ENCODE measurements at places on chromosomes 5 and 9.

DNA sequence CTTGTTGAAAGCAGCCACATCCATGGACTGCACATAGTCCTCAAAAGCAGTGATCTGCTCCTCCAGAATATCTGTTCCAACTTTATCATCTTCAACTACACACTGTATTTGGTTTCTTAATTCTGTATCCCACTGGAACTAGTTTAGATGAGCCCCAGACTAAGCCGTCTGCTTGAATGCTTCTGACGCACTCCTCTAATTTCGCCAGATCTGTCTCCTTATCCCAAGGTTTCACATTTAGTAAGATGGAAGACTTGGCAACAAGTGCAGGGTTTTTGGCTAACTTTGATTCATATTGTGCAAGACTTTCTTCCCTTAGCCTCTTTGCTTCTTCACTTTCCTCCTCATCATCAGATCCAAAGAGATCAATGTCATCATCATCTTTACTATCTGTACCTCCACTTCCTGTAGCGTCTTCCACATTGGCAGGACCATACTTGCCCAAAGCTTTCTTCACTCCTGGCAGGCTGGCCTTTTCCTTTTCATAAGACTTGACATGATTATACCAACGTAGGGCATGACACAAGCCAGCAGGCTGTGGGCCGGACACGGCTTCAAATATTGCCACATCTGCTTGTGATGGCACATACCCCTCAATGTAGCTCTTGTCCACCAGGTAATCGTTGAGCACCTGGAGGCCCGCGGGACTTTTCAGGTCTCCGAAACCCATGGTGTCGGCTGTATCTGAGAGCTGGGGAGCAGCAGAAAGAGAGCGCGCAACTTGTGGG, 56.2 kb upstream of the PIK3R1 start:
- DNase-seq, result no peak

GRCh38 chr9:18857769-18858168, 175.2 kb downstream of the SAXO1 start:
- no peak for DNase-seq

GRCh38 chr9:114478871-114479270, 26.4 kb downstream of the WHRN start:
- DNase-seq, result no peak

- DNase-seq, result no peak
These were observed 300.4 kb downstream of the IRX2 start for GRCh38 chr5:2451100-2451499.

DNA sequence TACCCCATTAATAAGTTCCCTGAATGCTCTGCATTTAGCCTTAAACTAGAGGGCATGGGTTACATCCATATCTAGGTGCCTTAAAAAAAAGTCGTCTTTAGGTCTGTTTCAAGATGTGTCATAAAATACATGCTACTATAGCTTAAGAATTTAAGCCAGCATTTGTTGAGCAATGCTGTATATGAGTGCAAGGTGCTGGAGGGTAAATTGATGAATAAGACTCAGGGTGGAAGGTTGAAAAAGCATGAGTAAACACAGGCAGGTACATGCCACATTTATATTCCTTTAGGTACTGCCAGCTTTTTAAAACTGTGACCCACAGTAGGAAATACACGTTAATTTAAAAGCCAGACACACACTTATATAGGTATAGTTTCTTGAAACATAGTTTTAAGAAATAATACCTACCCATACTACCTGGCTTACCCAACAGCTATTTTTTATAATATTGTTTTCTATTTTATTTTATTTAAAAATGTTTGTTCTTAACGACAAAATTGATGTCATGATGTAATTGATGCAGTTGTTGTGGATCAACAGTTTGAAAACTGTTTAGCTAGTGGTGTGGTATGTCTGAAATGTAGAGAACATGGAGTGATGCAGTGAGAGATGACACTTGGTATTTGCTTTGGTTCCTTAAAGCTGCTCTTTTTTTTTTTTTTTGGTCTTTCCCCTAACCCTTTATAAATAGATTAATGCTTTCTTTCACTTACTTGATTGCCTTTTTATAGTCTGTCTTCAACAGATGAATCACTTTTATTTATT, 3.9 kb downstream of the HMGCR start:
- no peak for DNase-seq
